Brain pericyte (primary cell): ENCODE measurements at places on chromosomes 1 and 21.
A peak's percentile ranks its signal among the peaks of the same experiment; 100 is the strongest.

- DNase-seq, result no peak
Observed at GRCh38 chr1:109201123-109201703, 12.5 kb upstream of the SARS1 start.

DNA sequence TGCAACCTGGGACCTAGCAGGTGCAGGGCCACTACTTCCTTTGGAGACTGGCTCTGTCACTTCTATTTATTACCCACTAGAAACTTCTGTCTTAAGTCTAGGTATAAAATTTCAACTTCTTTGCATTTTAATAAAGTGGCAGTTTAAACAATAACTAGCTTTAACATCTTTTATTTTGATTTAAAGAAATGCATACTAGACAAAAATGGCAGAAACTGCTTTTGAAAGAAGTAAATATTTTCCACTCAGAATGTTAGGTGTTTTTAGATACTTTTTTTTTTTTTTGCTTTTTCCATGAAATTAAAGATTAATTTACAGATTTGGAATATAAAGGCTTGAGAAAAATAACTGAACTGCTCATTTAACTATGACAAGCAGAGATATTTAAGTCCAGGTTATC is 1477.6 kb downstream of the KCNT2 start:
- no peak for DNase-seq

GRCh38 chr1:41400225-41400624 is 39.0 kb downstream of the FOXO6 start:
- no peak for DNase-seq

GRCh38 chr1:22949822-22950331 is 22.8 kb downstream of the LACTBL1 start:
- DNase-seq, result no peak

GRCh38 chr1:113429461-113430153 is 39.3 kb downstream of the MAGI3 start:
- DNase-seq, result no peak

DNA sequence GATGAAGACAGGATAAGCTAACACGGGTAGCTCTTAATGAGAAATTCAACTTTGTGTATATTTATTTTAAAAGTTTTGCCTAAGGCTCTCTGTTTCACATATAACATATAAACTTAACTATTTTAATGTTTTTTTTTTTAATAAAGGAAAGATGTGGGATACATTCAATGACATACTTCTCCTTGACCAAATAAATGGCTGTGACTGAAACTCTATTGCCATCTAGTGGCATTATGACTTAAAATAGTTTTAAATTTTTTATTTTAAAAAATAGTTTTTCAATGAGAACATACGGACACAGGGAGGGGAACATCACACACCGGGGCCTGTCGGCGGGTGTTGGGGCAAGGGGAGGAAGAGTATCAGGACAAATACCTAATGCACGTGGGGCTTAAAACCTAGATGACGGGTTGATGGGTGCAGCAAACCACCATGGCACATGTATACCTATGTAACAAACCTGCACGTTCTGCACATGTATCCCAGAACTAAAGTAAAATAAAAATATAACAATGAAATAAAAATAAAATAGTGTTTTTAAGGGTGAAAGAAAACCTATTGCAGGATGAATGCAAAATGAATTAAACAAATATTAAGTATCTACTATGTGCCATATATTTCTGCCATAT is 83.4 kb downstream of the LYST start:
- no peak for DNase-seq

DNA sequence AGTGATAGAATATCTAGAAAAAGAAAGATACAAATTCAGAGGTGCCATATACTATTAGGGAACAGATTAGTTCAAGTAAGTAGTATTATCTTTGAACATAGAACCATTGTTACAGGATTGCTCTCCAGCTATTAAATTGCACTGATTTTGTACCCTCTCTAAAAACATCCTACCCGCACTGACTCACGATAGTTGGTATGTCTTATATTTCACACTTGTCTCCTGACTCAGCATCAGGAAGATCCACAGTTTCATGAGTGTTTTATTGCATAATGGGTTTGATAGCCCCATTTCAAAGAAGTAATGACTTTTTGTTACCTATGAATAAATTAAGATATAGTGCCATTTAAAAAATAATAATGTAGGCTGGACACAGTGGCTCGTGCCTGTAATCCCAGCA is 6.0 kb downstream of the TATDN3 start:
- DNase-seq, result no peak

- no peak for DNase-seq
Observed at GRCh38 chr1:179141592-179142251, 59.9 kb downstream of the TOR3A start.

DNA sequence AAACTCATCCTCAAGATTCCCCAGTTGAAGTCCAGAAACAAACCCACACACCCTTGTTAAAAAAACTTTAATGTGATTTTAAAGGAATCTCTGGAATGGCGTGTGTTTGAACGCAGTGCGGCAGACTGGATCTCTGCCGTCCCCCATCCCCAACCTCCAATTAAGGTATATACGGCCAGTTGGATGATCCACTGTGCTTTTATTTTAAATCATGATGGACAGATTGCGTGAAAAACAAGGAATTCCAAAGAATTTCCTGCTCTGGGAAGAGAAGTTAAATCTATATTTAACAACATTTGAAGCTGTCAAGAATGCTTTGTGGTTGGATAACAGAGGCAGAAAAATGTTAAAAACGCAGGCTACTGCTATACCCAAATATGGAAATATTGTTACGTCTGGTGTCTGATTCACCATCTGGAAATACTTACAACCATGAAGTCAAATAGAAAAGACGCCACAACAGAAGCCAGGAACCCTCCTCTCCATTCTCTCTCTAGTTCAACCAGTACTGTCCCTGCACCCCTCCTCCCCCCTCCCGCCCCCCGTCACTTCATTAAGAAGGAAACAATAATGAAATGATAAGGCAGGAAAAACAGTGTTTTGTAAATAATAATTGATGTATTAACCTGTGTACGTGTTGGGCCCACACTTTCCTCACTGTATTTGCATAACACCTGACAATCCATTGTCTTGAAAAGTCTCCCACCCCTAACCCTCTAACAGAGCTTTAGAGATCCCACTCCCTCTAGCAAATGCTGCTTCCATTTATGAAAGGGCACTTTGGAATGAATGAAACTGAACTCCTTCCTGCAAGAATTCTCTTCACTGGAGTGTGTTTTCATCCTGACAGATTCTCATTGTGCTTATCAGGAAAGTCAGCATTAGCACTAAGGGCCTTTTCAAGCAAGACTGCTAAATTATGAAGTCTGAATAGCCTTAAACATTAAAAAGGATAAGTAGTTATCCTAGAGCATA is 2.0 kb upstream of the CCN1 start:
- DNase-seq, result no peak

DNA sequence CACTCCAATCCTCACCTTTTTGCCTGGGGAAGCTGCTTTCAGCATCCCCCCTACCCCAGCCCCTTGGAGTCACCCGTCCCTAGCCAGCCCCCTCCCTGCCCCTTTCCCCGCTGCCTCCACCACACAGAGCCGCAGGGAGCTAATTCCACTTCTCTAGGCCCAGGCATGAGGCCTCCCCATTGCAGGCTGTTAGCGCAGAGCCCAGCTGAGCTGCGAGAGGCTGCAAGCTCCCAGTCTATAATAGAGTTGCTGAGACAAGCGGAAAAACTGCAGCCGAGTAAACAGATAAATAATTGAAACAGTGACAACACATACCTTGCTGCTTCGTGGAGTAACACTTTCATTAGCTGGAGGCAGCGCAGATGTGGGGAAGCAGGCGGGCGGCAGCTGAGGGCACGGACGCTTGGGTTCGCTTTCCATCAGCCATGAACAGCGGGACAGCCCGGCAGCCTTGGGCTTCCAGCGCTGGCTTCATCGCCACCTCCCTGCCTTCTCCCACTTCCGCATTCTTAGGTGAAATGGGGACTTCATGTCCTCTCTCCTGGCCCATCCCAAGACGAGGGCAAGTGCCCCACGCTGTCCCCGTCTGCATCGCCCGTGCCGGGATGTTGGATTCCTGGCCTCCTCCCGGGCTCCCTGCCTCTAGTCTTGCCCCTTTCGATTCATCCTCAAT is 183.3 kb downstream of the IGSF21 start:
- DNase-seq, result no peak

DNA sequence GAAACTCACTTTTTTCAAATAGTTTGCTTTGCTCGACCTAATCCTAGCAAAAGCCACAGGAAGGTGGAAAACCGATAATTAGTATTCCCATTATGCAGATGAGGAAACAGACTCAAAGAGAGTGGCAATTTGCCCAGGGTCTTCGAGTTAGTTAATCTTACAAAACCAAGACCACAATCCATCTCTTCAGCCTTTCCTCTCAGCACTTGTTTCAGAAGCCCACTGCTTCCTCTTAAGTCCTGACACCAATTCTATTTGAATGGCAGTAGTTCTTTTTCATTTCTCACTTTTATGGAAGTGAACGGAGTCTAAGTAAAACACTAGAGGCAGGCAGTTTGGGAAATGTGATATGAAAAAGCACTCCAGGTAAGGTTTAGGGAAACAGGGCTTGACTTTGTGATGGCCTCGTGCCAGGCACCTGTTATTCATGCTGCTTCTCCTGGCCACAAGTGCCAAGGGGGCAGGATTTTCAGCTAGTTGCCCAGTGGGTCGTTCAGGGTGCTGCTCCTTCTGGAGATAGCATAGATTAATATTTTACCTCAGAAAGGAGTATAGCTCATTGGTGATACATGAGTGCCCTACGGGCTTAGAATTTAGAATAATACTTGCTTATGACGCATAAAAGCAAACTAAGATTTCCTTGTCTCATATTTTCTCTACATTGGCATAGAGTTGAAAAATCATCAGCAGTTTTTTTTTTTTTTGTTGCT is 76.6 kb upstream of the NRIP1 start:
- no peak for DNase-seq

- DNase-seq, result peak; percentile 75
Observed at GRCh38 chr1:156129687-156130577, 15.4 kb downstream of the LMNA start.

GRCh38 chr1:16122916-16123315 is 33.0 kb downstream of the EPHA2 start:
- no peak for DNase-seq

GRCh38 chr21:42518215-42518614 is 4.6 kb downstream of the SLC37A1 start:
- no peak for DNase-seq

GRCh38 chr1:154735804-154736168 is 127.8 kb upstream of the ADAR start:
- DNase-seq, result no peak

DNA sequence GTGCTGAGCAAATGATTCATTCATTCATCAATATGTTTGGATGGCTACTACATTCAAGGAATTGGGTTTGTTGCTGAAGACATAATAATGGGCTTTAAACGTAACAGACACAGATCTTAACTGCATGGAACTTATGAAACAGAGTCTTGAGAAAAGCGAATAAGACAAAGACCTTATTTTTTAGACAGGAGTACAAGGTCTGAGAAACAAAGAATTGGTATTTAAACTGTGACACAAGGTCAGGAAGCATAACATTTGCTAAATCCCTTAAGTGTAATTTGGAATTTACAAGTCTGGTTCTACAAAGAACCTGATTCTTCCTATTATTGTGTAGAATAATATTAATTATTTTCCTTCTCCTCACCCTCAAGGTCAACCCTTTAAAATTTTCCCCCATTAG is 565.4 kb upstream of the RGS18 start:
- DNase-seq, result no peak

DNA sequence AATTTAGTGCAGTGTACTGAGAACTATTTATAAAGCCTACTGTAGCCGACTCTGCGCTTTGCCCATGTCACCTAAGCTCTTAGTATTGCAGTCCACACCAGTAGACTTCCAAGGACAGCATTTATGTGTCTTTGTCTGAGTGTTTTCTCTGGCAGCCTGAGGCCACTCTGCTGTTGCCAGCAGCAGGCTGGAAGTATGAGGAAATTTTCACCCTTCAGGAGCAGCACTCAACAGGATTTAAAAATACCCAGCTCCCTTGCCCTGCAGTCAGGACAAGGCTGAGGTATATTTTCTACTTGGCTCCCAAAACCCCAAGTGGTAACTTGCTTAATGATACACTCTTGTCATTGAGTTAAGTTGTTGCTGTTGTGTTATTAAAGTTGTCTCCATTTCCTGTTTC is 230.1 kb downstream of the SRGAP2C start:
- DNase-seq, result no peak

GRCh38 chr1:228405979-228406228 is 731 bp downstream of the TRIM11 start:
- DNase-seq, result no peak

- DNase-seq, result peak; percentile 58
Observed at GRCh38 chr1:179002552-179003345, 22.9 kb upstream of the FAM20B start.

DNA sequence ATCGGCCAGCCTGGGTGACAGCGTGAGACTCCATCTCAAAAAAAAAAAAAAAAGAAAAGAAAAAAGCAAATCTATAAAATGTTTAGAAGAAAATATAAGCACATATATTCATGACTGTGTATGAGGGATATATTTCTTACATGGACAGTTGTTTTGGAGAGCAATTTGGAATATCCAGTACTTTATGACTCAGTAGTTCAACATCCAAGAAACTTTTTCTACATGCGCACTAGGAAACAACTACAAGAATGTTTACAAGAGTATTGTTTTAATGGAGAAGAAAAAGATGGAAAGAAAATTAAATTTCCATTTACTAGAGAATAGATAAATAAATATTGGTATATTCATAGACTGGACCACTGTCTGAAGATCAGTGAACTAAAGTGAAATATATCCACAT is 77.5 kb downstream of the MAST2 start:
- DNase-seq, result no peak

DNA sequence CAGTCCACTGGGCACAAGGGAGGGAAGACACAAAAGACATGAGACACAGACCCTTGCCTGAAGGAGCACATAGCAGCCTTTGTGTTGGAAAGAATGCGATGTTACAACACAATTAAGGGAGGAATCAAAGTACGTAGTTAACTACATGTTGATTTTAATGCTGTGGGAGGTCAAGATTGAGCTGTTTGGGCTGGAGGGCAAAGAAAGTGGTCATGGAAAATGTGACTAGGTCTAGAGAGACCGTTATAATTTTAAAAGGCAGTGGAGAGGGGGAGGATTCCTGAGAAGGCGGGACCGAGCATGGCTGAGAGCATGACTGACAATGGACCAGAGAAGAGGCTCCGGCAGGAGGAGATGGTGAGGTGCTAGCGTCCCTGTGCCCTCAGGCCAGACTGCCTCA is 111.8 kb upstream of the ATP1A1 start:
- no peak for DNase-seq

- DNase-seq, result no peak
Observed at GRCh38 chr1:182400567-182400966, at the start of gene TEDDM1. TSS of gene TEDDM1 (minus strand) at chr1:182400667. CDS start at chr1:182400485, 182 bp downstream.

DNA sequence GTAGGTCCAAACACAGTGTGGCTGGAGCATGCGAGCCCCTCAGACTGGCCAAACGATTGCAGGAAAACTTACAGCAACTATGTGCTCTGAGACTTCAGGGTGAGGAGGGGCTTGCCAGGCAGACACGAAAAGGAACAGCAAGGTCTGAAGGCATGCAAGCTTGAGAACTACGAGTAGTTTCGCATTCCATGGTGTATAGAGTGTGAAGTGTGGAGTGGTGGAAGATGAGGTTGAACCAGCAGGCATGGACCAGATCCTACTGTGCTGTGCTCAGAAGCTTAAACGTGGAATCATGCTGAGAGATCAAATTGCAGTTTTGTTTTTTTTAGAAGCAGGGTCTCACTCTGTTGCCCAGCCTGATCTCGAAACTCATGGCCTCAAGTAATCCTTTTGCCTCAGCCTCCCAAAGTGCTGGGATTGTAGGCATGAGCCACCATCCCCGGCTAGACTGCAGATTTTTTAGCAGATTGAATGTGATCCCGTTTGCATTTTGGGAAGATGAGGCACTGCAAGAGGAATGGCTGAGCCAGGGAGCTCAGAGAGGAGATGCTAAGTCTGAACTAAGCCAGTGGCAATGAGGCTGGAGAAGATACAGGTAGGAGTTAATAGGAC is 5.1 kb upstream of the TFAP2E start:
- DNase-seq, result no peak
